ENCODE measurements at places on chromosomes 6 and 20. TPM values are rescaled to one million over a fixed set of nuclear protein-coding genes. Genes with fewer than 3 reads are reported as not detected.

The CLIC5 gene
- total RNA-seq = 2.6 TPM

The RAET1L gene
- not detected for total RNA-seq

The KCNK5 gene
- 10.9 TPM for total RNA-seq

The MACROD2 gene
- total RNA-seq = not detected

The WFDC12 gene
- total RNA-seq = not detected

The THBD gene
- total RNA-seq = not detected

The SCUBE3 gene
- total RNA-seq = not detected

The HMGCLL1 gene
- not detected for total RNA-seq

The TNFAIP3 gene
- total RNA-seq = 53.9 TPM

The ZBTB12 gene
- 2.8 TPM for total RNA-seq

The SIGLEC1 gene
- not detected for total RNA-seq

The ZSCAN23 gene
- total RNA-seq = 0.86 TPM

The NKX2-2 gene
- total RNA-seq = not detected

The ANGPT4 gene
- not detected for total RNA-seq

The KIF25 gene
- not detected for total RNA-seq

The CASS4 gene
- 5.5 TPM for total RNA-seq

The PDYN gene
- total RNA-seq = not detected

The C20orf141 gene
- not detected for total RNA-seq

The RBPJL gene
- not detected for total RNA-seq

The COX4I2 gene
- total RNA-seq = not detected

The ZNF334 gene
- total RNA-seq = 1.3 TPM

The CST7 gene
- 78.4 TPM for total RNA-seq

The PLCB4 gene
- not detected for total RNA-seq

The OSTM1 gene
- total RNA-seq = 22.1 TPM

The MYH7B gene
- 0.20 TPM for total RNA-seq

The CNPY3 gene
- 55.3 TPM for total RNA-seq

The TGM3 gene
- not detected for total RNA-seq

The COL9A3 gene
- total RNA-seq = 1.1 TPM

The TDRD6 gene
- total RNA-seq = not detected

The LHFPL5 gene
- not detected for total RNA-seq

The GOPC gene
- 26.4 TPM for total RNA-seq

The TSBP1 gene
- not detected for total RNA-seq

The SLC35D3 gene
- not detected for total RNA-seq

The SIRPA gene
- total RNA-seq = 0.05 TPM

The CALHM4 gene
- not detected for total RNA-seq

The CDH4 gene
- total RNA-seq = 0.05 TPM

The KHDC1L gene
- not detected for total RNA-seq

The VWA7 gene
- total RNA-seq = 4.9 TPM
